ENCODE measurements at places on chromosomes 12 and 14.

DNA sequence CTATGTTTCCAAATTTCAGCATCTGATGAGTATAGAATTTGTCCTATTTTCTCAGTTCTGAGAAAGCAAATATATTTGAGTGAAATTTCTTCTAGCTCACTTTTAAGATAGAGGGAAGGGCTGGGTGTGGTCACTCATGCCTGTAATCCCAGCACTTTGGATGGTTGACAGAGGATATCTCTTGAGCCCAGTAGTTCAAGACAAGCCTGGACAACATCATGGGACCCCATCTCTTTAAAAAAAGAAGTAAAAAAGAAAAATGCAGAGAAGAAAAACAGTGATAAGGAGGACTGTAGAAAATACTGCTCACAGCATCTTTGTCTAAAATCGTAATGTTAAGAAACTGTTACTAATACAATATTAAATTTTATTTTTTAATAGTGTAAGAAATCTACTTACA lies 2.3 kb upstream of the OR6C70 start:
- no peak for DNase-seq

- DNase-seq = no peak
Measured at GRCh38 chr12:124915239-124916236, 1.1 kb upstream of the UBC start.

GRCh38 chr12:14950421-14950820 lies 11.0 kb downstream of the ARHGDIB start:
- no peak for DNase-seq

DNA sequence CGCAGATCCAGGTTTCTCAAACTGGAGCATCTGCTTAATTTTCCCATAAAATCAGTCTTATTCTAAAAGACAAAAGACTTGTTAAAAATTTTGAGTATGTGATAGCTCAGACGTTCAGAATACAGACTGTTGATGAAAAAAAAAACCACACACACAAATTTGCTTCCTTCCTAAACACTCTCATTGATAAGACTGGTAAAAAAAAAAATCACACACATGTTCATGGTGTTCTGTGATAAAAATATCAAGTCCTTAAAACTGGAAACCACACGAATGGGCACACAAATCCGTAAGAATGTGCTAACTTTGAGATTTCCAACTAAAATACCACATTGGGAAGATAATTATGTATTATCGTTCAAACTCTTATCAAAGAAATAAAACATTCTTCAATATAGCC lies 6.7 kb upstream of the ARID4A start:
- DNase-seq = no peak

DNA sequence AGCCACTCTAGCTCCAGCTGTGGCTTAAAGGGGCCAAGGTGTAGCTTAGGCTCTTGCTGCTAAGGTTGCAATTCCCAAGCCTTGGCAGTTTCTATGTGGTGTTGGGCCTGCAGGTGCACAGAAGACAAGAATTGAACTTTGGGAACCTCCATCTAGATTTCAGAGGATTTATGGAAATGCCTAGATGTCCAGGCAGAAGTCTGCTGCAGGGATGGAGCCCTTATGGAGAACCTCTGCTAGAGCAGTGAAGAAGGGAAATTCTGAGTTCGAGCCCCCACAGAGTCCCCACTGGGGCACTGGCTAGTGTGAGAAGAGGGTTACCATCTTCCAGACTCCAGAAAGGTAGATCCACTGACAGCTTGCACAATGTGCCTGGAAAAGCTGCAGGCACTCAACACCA lies 694.7 kb downstream of the SLC16A7 start:
- no peak for DNase-seq

- DNase-seq = no peak
Measured at GRCh38 chr12:122856999-122857671, 21.9 kb downstream of the HIP1R start.

- no peak for DNase-seq
Measured at GRCh38 chr14:75628816-75629215, 31.9 kb downstream of the ERG28 start.

DNA sequence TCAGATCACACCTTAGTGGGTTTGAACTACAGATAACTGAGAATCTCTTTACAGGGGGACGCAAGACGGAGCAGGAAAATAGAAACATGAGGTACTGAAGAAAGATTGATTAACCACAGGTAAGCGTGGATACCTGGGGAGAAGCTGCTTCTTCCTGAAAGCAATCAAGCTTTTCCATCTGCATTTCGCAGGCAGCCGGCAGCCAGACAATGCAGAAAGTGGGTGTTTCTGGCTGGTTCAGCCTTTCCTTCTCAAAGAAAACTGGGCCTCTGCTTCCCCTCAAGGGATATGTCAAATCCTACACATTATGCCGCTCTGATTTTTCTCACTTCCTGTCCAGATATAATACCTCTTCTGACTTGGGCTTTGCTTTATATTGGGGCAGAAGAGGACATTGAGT lies 39.1 kb upstream of the PPFIA2 start:
- DNase-seq = no peak

- no peak for DNase-seq
Measured at GRCh38 chr12:129190827-129191226, 337.5 kb downstream of the GLT1D1 start.

DNA sequence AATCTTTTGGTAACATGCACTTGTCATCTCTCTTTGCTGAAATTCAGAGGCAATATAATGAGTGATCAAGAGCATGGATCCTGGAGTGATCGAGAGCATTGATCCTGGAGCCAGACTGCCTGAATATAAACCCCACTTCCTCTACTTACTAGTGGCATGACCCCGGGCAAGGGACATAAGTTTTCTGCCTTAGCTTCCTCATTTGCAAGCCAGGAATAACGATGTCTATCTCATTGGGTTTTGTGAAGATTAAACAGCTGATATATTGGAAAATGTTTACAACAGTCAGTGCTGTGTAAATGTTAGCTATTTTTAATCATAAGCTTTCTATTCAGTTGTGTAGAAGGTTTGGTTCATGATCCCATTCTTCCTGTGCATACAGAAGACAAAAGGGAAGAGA lies 2.4 kb upstream of the CSRNP2 start:
- no peak for DNase-seq

- no peak for DNase-seq
Measured at GRCh38 chr12:7107636-7108002, 1.4 kb downstream of the C1RL start.

DNA sequence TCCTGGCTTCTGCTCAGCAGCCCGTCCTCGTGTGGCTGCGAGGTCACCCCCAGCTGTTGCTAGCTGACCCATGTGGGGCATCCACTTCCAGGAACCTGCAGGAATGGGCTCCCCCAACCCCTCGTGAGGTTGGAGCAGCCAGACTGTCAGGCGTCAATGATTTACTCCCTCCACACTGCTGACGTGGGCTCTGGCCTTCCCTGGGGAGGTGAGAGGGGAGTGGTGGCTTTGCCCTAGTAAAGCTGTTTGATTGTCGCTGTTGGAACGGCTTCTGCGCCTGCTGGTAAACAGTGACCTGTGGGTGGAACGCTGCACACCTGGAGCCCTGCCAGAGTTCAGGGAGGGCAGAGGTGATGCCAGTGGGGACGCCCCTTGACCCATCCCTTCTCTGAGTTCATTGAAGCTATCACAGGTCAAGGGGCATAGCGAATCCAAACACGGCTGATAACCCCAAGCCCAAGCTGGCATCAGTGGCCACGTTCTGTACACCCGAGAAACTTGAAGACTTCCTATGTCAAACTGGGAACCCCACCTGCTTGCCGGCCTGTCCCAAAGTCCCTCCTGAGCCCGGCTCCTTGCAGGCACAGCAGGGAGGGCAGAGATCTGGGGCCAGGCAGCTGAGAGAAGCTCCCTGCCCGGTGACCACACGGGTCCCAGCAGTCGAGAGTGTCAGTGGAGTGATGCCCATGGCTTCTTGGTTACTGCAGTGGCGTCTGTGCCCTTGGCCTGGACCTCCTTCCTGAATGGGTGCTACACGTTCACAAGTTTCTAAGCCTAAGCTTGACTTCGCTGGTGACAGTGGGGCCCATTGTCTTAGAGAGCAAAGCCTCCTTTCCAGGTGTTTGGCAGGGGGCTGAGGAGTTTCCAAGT lies 2.7 kb downstream of the ASPG start:
- DNase-seq = no peak

DNA sequence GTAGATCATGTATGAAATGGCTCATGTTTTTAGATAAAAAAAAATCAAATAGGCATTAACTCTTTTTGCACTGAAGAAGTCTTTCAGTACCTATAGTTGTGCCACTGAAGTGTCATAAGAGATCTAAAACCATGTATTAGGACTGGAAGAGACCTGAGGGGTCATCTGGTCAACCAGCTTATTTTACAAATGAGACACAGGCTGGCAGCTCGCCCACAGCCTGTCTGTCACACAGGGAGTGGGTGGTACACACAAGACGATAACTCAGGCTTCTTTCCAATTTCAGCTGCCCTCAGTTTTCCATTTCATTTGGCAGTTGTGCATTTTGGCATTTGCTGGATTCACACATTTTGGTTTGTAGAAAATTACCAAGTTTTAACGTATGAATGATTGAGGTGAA lies 34.7 kb downstream of the C12orf75 start:
- DNase-seq = no peak

DNA sequence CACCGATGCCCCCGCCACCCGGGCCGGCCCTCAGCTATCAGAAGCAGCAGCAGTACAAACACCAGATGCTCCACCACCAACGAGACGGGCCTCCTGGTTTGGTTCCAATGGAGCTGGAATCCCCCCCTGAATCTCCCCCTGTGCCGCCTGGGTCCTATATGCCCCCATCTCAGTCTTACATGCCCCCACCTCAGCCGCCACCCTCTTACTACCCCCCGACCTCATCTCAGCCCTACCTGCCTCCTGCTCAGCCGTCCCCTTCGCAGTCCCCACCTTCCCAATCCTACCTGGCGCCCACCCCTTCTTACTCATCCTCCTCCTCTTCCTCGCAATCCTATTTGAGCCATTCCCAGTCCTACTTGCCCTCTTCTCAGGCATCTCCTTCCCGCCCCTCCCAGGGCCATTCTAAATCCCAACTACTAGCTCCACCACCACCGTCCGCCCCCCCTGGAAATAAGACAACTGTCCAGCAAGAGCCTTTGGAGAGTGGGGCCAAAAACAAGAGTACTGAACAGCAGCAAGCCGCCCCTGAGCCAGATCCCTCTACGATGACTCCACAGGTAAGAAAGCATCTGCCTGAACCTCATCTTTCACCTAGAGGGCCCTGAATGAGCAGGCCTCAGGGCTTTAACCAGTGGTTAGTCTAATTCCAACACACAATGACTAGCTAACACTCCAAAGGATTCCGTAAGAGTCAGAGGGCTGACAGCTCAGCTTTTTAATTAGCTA lies 851 bp downstream of the YLPM1 start:
- DNase-seq = no peak

GRCh38 chr14:87547536-87547935 lies 445.4 kb downstream of the GALC start:
- DNase-seq = no peak

GRCh38 chr12:109993091-109993490 lies 3.1 kb downstream of the GIT2 start:
- no peak for DNase-seq

DNA sequence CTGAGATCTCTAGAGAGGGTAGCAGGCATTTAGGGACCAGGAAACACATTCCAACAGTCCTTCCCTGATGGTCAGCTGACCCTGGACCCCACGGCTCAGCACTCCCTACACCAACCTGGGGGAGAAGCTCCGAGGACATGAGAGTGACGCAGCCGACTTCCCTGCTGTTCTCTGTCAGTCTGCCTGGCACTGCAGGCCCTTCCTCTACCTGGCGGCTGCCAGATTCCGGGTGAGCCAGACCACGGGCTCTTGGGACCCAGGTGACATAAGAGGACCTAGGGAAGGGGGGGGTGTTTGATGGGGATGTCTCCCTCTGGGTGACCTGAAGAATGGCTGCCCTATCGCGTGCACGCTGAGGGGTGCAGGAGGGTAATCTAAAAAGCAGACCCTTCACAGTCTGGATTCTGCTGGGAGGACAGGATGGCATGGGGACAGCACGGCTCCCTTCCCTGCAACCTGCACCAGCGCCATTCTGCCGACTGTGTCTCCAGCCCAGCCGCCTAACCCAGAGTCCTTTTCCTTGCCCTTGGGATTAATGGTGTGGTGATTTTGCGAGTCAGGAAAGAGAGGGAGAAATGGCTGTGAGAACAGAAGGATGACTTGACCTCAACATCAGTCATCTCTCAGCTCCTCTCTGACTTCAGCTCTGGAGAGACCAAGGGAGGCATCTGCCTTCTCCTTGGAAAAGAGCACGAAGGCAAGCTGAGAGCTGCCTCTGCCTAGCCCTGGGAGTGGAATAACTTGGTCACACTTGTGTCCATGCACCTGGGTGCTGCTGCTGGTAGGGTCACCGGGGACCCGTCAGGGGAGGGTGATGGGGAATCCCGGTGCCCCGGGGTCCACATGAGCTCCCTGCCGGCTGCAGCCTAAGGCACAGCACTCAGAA lies 158.5 kb downstream of the CALM1 start:
- no peak for DNase-seq

GRCh38 chr14:74426202-74426582 lies at the start of gene SYNDIG1L:
SYNDIG1L (minus strand) TSS chr14:74426210; CDS start chr14:74409744, 16,466 bp downstream.
- DNase-seq = no peak

DNA sequence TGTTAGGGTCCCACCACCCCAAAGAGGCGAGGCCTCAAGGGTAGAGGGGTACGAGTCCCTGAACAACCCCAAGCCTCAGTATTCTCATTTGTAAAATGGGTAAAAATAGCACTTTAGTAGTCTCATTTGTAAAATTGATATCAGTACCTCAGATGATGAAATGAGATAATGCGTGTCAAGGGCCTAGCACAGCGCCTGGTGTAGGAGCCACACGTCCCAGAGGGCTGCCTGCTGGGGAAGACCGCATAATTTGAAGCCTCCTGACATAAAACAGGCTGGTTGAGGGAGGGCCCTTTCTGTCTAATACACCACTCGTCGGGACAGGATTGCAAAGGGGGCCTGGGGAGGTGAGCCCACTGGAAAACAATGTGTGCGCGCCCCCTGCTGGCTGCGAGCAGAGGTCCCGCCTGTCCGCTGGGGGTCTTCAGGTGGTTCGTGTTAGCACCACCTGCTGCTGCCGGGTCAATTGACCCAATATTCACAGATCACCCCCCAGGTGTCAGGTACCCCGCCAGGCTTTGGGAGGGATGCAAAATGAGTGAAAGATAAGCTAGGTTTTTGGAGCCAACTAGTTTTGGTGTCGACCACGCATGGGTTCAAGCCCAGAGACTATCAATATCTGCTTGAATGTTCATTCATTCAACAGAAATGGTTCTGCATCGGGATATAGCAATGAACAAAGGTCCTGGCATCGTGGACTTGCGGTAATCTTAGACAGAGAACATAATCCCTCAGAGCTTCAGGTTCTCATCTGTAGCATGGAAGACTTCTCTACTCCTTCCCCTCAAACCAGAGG lies 24.7 kb upstream of the IRF2BPL start:
- no peak for DNase-seq

GRCh38 chr14:94636744-94637412 lies 24.7 kb downstream of the SERPINA3 start:
- no peak for DNase-seq

DNA sequence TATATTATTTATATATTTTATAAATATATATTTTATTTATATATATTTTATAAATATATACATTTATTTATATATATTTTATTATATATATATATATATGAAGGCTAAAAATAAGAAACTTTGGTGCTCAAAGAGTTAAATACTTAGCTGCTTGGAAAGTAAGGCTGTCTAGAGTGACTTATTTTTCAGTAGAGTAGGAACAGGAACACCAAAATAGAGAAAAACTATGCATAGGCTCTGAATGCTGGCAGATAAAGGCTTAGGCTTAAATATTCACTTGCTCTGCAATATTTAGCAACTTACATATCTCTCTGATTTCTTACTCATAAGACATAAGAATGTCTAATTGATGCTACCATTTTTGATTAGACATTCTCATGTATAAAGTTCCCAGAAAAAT lies 991.2 kb downstream of the VRK1 start:
- no peak for DNase-seq

All from right renal cortex interstitium (tissue), 3 donors.